ENCODE measurements at places on chromosomes 16 and 17.

DNA sequence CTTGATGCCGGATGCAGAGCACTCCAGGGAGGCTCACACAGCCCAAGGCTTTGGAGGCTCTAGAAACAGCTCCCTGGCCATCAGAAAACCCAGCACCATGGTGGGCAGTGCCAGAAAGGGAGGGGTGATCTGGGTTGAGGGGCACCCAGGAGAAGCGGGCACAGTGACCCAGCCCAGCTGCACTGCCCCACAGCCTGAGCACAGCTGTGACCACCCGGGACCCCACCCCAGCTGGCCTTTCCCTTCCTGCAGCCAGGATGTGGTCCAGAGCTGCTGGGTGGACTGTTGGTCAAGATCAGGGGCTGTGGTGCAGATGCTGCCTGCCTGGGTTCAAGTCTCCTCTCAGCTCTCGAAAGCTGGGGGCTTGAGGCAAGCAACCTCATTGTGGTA, 223.1 kb downstream of the ZNF423 start:
- DNase-seq = no peak

- no peak for DNase-seq
Observed at GRCh38 chr17:10125531-10126275, 72.7 kb downstream of the GAS7 start.

DNA sequence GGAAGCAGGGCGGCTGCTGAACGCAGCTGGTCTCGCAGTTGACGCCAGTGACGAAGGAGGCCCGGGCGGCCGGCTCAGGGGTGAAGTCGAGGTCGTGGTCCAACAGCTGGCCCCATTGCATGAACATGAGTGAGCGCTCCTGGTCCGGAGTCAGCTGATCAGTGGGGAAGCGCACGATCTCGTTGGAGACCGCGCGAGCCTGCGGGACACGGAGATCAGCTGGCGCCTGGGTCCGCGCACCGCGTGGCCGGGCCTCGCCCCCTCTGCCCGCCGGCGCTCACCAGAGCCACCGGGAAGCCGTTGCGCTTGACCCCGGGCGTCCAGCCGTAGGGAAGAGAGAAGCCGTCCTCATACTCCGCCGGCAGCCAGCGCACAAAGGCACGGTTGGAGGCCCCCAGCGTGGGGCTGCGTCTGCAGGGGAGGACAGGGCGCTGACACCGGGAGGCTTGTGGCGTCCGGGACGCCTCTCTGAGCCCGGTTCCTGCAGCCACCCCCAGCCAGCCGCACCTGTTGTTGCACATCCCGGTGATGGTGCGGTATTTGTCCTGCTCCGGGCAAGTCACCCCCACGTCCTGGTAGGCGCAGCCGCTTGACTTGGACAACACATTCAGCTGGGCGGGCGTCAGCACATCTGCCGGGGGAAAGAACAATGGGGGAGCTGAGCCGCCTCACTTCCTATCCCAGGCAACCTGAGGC, 1.6 kb downstream of the MPO start:
- DNase-seq = no peak

- no peak for DNase-seq
Observed at GRCh38 chr17:16932156-16932555, 39.8 kb downstream of the TNFRSF13B start.

- DNase-seq = no peak
Observed at GRCh38 chr16:66030036-66030435, 336.5 kb upstream of the CDH5 start.

DNA sequence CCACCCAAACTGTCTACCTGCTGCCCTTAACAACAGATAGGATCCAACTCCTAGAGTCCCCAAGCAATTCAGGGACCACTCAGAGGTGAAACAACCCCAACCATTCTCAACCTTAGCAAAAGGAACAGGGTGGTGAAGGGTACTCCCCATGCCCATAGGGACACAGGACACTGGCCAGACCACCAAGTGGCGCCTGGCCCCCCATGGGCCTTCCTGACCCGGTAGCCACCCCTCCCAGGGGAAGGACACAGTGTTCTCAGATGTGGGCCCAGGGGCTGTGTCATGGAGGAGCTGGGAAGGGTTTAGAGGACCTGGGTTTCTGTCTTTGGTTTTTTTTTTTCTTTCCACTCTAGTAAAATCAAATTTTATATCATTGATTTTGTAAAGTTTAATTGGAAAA, 9.7 kb upstream of the SLC25A39 start:
- DNase-seq = no peak

GRCh38 chr17:17495536-17496188, 533 bp downstream of the RASD1 start:
- DNase-seq = no peak
